ENCODE measurements at places on chromosomes 16 and 17.

- DNase-seq, result no peak
Measured at GRCh38 chr16:65373097-65373496, 251.2 kb upstream of the CDH11 start.

DNA sequence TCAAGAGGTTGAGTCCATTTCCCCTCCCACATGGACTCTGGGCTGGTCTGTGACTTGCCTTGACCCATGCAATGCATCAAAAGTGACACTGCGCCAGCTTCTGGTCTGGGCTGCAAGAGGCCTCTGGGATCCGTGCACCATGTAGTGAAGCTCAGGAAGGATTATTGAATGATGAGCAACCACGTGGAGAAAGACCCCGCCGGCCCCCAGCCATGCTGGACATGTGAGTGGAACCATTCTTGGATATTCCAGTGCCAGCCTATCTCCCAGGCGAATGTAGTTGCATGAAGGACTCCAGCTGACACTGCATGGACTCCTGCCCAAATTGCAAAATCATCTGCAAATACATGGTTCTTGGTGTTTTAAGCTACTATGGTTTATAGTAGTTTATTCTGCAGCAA, 7.6 kb upstream of the ALOX15B start:
- DNase-seq, result peak; percentile 60

DNA sequence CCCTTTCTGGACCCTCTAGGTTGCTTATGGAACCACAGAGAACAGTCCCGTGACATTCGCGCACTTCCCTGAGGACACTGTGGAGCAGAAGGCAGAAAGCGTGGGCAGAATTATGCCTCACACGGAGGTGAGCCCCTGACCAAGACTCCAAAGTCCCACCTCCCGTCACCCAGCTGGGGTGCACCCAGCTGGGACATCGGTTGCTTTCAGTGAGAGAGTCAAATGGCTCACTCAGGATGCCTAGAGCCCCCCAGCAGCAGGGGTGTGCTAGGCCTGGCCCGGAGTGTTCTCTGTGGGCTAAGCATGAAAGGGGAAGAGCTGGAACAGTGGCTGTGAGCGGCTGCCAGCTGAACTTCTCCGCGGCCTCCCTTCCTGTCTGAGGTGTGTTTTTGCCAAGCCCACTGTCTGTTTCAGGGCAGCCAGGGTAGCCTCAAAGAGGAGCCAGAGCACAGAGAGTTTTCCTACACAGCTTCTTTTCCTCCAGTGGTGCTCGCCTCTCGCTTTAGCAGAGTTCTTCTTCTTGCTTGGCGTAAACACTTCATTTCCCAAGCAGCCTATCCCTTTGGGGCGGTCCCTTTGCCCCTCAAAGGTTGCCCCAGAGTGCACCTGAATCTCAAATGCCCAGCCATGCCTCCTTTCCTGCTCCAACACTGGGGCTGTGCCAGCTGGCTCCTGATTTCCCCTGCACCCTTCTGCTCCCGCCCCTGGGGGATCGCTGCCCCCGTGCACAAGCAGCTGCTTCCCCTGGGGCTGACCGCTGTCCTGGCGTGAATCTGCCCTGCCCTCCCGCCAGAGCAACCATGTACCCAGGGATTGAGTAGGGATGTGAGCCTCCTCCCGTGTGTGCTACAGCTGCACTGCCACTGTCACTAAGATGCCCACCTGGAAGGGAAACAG, 2.6 kb upstream of the CHAD start:
- no peak for DNase-seq

DNA sequence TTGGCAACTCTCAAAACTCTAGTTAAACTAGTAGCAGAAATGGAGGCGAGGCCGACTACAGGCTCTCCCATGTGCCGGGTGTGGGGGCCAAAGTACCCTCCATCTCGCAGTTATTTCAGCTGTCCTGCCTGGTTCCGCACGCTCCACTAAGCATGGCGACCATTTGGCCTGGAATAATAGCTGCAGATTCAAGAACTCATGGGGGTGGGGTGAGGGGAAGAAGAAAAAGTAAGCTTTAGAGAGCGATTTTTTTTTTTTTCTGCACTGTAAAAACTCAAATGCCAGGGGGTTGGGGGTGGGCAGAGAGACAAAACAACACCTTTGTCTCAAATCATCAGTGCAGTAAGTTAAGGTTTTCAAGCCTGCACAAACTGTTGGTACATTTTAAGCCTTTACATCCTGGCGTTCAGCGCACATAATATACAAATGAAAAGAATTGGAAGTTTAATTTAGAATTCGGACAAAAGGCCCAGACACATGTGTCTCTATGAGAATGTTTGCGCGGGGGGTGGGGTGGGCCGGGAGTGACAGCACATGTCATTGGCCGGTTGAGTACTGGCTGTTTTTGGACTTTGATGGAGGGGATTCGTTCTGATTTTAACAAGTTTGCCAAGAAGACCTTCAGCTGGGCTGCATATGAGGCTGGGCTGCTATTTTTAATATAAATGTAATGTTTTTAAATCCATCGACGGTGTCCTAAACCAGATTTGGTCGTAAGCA, 694.7 kb upstream of the SALL1 start:
- no peak for DNase-seq

- peak; percentile 44 for DNase-seq
Measured at GRCh38 chr16:68756239-68756915, 19.3 kb downstream of the CDH1 start.

DNA sequence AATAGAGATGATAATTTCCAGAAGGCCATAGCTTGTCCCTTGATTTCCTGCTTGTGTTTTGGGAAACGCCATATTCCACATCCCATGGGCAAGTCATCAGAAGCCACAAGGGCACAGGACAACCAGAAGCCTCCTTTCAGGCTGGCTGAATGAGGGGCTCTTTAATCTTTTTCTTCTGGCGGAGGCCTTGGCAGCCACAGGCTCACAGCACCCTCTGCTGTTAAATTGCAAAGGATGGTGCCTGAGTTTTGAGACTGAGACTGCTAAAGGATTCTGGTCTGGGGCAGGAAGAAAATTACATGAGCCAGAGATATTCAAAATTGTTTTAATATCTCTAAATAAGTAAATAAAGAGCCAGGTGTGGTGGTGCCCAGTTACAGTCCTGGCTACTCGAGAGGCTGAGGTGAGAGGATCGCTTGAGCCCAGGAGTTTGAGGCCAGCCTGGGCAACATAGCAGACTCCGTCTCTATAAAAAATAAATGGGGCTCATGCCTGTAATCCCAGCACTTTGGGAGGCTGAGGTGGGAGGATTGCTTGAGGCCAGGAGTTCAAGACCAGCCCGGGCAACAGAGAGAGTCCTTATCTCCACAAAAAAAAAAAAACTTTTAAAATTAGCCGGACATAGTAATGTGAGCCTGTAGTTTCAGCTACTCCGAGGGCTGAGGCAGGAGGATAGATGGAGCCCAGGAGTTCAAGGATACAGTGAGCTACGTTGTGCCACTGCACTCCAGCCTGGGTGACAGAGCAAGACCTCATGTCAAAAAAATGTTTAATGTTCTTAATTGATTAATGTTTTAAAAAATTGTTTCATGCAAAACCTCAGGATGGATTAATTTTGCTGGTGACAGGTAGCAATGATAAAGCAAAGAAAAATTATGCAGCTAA, 26.3 kb downstream of the AARSD1 start:
- peak; percentile 55 for DNase-seq

DNA sequence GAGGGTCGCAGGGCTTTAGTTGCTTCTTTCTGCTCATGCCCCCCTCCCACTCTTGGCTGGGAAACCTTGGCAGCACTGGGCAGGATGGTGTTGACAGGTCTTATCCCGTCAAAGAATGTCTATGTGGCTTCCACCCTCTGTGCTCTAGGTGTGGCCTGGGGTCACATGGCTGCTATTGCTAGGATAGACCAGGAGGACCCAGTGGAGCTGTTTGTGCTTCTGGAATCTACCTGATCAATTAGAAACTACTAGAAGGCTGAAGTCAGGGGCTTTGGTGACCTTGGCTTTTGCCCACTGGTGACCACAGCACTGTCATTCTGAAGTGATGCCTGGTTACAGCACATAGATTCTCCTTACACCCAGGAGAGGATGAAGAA, 105.8 kb downstream of the CMIP start:
- DNase-seq, result no peak

GRCh38 chr17:50094243-50094752, 853 bp upstream of the PDK2 start:
- peak; percentile 75 for DNase-seq

DNA sequence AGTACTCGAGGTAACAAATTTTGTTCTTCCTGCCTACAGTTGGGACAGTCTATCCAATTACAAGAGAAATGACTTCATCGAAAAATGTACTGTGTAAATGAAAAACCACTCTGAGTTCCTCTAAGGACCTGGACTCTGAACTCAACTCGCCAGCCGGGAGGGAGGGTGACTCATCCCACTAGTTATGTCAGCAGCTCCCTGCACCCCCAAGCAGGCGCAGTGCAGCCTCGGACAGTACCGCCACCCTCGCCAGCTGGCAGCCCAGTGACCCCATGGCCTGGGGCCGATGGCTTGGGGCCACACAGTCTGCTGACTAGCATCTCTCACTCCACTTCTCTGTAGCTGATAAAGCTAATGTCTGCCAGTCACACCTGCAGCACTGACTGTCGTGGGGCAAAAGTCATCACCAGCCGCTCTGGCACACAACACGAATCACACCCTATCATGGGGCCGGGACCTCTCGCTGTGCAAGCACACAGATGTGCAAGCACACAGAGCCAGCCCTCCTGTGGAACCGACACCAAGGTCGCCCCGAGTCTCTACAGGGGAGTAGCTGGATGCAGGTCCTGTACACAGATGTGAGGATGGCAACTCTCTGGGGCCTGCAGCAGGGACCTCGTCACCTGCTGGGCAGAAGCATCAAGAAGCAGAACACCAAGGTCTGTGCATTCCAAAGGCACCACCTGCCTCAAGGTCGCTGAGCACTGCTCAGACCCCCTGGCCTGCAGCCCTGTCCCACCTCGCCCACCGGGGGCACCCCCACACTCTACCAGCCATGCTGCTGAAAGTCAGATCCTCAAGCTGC, 5.7 kb downstream of the CSNK1D start:
- peak; percentile 93 for DNase-seq

DNA sequence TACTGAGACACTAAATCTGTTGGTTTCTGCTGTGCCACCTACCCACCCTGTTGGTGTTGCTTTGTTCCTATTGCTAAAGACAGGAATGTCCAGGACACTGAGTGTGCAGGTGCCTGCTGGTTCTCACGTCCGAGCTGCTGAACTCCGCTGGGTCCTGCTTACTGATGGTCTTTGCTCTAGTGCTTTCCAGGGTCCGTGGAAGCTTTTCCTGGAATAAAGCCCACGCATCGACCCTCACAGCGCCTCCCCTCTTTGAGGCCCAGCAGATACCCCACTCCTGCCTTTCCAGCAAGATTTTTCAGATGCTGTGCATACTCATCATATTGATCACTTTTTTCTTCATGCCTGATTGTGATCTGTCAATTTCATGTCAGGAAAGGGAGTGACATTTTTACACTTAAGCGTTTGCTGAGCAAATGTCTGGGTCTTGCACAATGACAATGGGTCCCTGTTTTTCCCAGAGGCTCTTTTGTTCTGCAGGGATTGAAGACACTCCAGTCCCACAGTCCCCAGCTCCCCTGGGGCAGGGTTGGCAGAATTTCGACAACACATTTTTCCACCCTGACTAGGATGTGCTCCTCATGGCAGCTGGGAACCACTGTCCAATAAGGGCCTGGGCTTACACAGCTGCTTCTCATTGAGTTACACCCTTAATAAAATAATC, 14.6 kb downstream of the STH start:
- no peak for DNase-seq

GRCh38 chr16:79437764-79438751, 162.5 kb downstream of the MAF start:
- DNase-seq, result peak; percentile 1

GRCh38 chr17:48478224-48479013, 48.4 kb upstream of the SKAP1 start:
- peak; percentile 45 for DNase-seq

GRCh38 chr17:48322060-48322459, 108.0 kb downstream of the SKAP1 start:
- no peak for DNase-seq

- DNase-seq, result peak; percentile 57
Measured at GRCh38 chr16:56193951-56194726, 2.9 kb downstream of the GNAO1 start.

DNA sequence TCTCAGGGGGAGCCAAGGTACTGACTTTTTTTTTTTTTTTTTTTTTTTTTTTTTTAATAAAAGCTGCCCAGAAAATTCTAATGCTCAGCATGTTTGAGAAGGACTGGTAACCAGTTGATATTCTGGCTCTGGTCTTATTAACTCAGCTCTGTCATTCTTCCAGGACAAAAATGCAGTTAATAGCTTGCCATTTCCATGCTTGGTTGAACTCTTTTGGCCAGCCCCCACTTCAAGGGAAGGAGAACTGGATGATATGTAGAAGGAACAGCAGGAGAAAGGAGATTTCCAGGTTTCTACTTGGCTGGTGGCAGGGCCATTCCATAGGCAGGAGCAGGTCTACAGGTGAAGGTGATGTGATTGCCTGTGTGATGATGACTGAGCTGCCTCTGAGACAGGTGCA, 59.2 kb upstream of the TANC2 start:
- no peak for DNase-seq

- no peak for DNase-seq
Measured at GRCh38 chr17:21085707-21086106, 41.1 kb upstream of the DHRS7B start.

GRCh38 chr17:73324160-73324475, 12.3 kb upstream of the CDC42EP4 start:
- DNase-seq, result peak; percentile 62

DNA sequence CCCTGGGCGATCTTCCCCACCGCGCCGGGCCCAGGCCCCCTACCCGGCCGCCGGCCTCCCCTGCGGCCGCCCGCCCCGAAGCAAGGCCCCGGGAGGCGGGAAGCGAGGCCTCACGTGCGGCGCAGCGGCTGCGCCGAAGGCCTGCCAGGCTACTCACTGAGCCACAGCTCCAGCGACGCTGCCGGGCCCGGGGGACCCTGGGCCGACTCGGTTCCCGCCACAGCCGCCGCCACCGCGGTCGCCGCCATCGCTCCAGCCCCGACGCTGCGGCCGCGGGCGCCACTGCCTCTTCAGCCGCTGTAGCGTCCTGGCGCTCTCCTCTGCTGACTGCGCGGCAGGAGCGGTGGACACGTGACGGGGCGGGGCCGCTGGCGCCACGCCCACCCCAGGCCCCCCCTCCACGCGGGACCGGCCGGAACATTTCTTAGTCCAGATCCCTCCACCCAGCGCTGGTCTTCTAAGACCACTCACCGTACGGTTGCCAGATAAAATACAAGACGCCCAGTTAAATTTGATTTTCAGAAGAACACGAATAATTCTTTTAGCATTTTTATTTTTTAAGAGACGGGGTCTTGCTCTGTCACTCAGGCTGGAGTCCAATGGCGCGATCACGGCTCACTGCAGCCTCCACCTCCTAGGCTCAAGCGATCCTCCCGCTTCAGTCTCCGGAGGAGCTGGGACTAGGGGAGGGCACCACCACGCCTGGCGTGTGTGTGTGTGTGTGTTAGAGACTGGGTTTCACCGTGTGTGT, at the start of gene GGA2:
GGA2 (minus strand) TSS at position 331 of the 751 bp plus-strand sequence; CDS start at position 248, 83 bp downstream.
- peak; percentile 61 for DNase-seq

- peak; percentile 13 for DNase-seq
Measured at GRCh38 chr17:8739097-8739496, 5.5 kb downstream of the CCDC42 start.
